NCI-H510A treated with DMSO at 0.1 percent for 48 hours (cell line): ENCODE measurements at places on chromosomes 11 and 22.
A peak's percentile ranks its signal among the peaks of the same experiment; 100 is the strongest.

- no peak for DNase-seq
These were observed 50.6 kb downstream of the CERK start for GRCh38 chr22:46687460-46687859.

DNA sequence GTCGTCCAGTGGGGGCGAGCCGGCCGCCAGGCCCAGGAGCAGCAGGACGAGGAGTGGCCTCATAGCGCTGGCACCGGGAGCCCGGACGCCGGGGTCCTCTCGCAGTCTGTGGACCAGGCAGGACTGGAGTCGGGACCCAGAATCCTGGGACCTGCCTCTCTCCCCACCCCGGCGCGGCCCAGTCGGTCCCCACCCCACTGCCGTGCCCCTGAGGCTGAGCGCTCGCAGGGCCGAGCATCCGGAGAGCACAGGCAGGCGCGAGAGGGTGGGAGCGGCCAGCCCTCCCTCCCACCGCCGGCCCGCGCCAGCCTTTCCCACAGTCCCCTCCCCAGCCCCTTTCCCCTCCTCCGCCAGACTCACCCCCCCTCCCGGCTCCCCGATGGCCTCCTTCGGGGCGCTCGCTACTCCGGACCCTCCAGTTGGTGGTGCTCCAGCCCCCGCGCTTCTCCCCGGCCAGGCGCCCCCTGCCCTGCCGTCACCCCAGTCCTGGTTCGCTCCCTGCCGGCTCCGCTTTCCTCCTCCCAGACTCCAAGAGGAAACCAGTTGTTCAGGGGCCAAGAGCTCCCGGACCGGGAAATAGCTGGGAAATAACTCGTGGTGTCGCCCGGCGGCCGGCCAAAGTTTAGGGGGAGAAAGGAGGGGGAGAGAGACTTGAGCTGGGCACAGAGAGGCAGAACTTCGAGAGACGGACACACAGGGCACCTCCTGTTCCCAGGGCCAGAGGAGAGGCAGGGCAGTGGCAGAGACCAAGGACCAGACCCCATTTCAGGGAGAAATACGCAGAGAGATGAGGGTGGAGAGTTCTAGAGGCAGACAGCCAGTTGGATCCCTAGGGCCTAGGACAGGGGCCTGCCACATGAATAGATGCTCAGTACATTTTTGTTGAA is at the start of gene C1QTNF5:
Gene C1QTNF5 (minus strand): TSS at position 549 of the 887 bp plus-strand sequence. CDS start 486 bp downstream, at position 63.
- DNase-seq = no peak

GRCh38 chr11:64103277-64103985 is 62.5 kb downstream of the MACROD1 start:
- DNase-seq = no peak

DNA sequence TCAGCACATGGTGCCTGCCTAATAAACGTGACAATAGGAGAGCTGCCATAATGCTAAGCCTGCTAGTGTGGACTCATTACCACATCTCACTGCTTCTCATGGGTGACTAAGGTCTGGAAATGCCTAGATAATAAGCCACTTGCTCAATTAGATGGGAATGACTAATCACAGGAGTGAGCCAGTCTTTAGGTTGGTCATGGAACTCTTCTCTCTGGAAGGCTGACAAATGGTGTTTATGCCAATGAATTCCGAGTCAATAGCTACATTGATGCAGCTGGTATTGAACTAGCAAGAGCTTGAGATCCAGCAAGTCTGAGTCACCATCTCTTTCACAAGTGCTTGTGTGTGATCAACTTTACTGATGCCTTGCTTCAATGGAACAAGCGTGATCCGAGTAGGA is 334.9 kb downstream of the OPCML start:
- no peak for DNase-seq

DNA sequence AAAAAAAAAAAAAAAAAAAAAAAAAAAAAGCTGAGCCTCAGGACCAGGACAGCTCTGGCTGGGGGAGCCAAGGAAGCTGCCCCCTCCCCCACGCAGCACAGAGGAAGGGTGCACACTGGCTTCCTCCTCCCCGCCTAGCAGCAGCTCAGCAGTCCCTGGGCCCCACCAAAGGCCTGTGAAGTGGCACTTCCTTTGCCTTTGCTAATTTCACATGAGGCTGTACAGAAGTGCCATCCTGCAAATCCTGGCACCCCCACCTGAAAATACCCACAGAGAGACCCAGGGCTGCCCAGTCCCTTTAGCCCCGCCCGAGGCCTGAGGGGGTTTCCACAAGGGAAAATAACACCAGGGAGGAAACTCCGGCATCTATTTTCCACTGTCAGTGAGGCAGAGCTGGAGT is 3.9 kb downstream of the RHOG start:
- DNase-seq = no peak

- peak; percentile 82 for DNase-seq
These were observed 787.1 kb upstream of the API5 start for GRCh38 chr11:42524534-42525227.

DNA sequence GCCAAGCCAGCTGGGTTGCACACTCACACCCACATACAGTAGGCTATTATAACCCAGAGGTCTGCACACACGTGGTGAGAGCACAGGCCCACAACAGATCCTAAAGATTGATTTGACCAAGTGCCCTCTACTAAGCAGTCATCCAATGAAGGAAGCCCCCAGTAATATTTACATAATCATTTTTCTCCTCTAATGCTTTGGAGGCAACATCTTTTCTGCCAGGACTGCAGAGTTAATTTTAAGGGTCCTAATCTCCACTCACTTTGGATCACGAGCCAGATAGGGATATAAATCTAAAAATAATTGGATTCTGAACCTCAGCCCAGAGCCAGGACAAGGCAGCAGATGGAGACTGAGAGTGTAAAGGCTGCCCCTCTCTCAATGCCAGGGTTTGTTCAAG is 49.1 kb upstream of the MTNR1B start:
- DNase-seq = no peak

DNA sequence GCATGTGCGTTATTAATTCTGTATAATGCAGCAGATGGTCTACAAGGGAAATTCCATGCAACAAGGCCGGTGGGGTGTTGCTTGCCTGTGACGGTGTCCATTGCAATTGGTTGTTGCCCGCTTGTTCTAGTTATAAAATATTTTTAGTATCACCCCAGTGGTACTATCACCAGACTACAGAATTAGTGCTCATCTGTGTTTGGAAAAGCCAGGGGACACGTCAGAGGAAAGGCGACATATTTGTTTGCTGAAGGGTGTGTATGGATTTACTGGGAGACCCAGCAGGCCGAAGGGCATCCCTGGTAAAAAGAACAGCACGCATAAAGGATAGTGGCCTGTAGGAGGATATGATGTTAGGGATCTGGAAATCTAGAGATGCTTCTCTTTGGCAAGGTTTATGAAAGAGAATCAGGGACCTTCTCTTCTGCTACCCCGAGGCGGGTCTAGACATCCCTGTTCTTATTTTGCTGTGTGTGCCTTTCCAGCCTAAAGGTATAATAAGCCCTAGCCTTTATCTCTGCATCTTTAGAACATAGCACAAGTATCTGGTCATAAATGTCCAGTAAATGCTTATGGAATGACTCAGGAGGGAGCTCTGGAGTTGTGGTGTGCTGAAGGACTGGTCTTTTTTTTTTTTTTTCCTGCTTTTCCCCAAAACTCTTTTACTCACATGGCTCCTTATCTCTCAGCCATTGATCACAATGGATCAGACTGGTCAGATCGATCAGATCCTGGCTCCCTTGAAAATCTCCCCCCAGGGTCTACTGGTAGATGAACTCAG is 90.9 kb downstream of the LDLRAD3 start:
- DNase-seq = no peak

- DNase-seq = no peak
These were observed 28.4 kb downstream of the NUP160 start for GRCh38 chr11:47819743-47820142.

GRCh38 chr11:17594686-17595192 is 47.7 kb downstream of the OTOG start:
- DNase-seq = no peak

DNA sequence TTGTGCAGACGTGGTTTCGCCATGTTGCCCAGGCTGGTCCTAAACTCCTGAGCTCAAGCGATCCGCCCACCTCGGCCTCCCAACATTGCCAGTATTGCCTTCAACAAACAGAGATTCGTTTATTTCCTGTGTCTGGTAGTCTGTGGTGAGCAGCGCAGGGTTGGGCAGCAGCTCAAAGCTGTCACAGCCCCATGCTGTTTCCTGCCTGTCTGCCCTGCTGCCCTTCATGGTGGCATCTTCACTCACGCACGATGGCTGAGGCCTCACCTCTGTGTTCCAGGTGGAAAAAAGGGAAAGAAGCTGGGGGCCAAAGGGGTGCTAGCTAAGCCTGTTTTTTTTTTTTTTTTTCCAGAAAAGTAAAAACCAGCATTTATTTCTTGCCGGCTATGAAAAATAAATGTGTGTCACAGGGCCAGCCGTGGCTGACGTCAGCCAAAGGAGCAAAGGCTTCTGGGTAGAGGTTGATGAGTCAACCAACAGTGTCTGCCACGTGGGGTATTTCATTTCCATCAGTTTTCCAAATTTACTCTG is 28.8 kb downstream of the TBC1D22A start:
- DNase-seq = no peak

DNA sequence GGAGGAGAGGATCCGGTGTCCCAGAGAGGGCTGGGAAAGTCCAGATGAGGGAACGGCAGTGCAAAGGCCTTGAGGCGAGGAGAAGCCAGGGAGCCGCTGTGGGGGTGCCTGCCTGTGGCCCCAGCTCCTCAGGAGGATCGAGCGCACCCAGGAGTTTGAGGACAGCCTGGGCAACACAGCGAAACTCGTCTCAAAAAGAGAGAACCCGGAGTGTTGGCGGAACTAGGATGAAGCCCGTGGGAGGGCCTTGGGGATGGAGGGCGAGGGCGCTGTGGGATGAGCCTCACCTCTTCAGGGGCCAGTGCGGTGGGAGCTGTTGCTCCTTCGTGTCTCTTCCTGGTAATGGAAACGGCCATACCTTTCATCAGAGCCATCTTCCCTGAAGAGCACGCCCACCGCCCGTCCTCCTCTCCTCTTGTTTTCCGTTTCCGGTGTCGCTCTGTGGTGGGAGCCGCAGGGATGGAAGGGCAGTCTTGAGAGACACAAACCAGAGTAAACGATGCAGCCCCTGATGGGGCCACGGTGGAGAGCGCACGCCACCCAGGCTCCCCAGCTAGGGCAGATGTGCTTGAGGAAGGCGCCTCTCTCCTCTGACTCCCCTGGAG is 15.7 kb downstream of the TRMU start:
- no peak for DNase-seq

- DNase-seq = no peak
These were observed 209.7 kb upstream of the PLET1 start for GRCh38 chr11:112470355-112470754.

DNA sequence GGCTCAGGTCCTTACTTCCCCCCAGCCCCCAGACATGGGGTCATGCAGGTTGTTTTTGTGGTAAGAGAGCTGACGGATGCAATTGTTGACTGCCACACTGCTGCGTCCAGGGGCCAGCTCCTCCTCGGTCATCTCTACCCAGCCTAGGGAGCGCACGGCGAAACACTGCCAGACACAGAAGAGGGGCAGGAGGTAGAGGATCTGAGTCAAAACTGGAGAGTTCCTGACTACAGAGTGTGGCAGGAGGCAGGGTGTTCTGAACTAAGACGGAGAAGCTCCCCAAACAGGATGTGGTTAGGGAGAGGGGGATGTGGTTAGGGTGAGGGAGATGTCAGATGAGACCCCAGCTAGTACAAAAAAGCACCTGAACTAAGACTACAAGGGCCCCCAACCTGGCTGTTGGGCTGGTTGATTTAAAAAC is 12.3 kb downstream of the SMPD1 start:
- no peak for DNase-seq

DNA sequence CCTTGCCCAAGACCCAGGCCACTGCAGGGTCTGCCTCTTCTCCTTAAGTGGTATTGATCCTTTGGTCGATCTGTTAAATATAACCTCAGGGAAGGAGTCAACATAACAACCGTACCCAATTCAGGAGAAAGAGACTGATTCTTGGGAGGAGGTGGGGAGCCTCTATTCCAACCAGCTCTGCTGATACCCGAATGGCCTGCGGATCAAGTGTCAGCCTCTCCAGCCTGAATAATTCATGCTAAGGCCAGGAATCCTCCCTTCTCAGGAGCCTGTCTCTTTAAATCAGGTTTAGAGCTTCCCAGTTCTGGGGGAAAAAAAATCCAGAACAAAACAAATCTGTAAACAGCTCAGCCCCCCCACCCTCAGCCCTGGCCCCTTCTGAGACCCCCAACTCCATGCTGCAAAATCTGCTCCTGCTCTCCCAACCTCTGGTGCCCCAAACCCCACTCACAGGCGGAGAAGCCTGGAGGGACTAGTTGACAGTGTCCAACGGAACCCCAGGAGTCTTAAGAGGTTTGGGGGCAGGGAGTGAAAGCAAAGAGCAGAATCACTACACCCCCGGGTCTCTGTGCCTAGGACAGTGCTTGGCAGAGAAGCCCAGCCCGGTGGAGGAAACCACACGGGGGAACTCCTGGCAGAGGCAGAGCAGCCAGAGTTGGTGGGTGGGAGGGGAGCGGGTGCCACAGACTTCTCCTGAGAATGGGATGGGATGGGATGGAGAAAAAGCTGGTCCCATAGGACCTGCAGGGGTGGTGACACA is 863 bp upstream of the TPBGL start:
- DNase-seq = no peak

- peak; percentile 6 for DNase-seq
These were observed 770.6 kb downstream of the FAM181B start for GRCh38 chr11:81963018-81963417.

DNA sequence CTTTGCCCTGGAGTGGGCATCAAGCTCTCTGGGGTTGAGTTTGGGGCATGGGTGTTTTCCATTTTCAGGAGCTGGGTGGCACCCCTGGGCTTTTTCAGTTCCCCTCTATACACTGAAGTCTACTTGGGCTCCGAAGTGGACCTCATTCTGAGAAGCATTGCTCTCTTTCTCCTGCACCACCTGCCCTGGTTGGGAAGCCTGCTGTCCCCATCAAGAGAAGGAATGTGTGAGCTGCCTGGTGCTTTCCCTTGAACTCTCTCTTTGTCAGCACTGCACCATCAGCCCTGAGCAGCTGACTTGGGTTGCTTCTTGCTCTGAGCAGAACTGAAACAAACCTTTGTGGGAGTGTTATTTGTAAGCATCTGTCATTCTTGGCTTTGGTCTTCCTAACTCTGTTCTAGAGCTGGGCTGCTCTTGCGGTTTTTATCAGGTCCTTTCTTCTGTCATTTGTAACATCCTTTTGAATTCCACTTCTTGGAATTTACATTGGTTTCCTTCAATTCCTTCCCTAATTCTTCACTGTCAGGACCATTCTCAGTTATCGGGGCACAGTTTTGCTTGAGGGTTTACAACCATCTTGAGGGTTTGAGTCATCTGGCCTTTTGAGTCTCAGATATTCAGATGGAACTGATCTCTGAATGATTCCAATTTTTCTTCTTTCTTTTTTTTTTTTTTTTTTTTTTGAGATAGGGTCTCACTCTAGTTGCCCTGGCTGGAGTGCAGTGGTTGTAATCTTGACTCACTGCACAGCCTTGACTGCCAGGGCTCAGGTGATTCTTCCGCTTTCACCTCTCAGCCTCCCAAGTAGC is 20.5 kb downstream of the UBE2L3 start:
- DNase-seq = no peak

- DNase-seq = no peak
These were observed 75.2 kb downstream of the USP47 start for GRCh38 chr11:11916981-11917399.

GRCh38 chr11:12005476-12005875 is 3.0 kb downstream of the DKK3 start:
- DNase-seq = no peak
